Frontal cortex (tissue), 4 donors: ENCODE measurements at places on chromosomes 6 and 20.

DNA sequence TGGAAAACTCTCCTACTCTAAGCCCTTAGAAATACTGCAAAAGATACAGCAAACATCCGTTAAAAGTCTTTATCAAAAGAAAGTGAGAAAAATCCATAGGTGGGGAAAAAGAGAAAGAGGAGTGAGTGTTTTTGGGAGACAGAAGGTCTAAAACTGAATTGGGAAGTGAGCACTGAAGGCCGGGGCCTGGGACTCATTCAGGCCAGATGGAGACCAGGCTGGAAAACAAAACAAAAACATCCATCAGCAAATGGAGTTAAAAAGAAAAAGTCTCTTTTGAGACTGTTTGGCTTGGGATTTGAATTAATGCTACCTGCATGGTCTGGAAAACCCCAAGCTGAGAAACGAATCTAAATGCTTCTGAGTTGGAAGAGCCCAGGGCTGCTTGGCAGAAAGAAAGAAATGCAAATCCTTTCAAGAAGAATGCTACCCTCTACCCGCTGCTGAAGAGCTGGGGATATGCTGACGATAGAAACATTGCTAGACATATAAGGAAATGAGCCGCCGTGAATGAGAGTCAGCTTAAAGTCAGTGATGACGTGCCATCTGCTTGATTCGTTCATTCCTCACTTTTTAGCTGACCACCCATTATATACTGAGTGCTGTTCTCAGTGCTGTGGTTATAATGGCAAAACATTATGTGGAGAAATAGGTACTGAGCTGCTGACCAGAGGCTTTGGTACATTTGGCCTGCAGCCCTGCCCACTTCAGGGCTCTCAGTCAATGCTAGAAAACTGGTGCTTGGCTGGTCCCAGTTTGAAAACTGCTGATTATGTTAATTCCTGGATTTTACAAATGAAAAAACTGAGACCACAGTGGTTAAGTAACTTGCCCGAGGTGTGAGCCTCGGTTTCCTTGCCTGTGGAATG lies 28.0 kb upstream of the TULP4 start:
- DNase-seq = no peak

DNA sequence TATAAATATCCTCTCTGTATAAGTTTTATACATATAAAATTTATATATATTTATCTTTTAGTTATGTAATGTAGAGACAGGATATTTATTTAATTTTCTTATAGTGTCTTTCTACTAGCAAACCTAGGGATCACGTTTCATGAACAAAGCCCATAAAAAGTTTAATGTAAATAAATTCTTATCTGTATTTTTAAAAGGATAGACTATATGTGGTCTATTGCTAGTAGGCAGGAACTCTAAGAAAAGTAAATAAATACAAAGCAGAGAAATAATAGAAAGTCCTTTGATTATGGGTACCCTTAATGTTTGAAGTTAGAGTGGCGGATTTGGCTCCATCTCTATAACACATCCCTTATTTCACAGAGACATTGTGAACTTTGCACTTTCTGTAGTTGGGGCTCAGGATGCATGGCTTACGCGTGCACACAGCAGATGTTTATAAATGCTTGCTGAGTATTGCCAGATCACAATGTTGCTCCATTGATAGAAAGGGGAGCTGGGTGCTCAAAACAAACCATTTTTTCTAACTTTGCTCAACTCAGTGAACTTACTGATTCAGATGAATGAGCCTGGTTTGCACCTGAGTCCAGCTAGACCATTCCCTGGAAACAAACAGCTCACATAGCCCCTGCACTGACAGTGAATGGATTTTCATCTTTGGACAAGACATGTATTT lies 179.1 kb downstream of the SYNE1 start:
- DNase-seq = no peak

- no peak for DNase-seq
Measured at GRCh38 chr6:31861150-31861549, 1.5 kb downstream of the NEU1 start.

DNA sequence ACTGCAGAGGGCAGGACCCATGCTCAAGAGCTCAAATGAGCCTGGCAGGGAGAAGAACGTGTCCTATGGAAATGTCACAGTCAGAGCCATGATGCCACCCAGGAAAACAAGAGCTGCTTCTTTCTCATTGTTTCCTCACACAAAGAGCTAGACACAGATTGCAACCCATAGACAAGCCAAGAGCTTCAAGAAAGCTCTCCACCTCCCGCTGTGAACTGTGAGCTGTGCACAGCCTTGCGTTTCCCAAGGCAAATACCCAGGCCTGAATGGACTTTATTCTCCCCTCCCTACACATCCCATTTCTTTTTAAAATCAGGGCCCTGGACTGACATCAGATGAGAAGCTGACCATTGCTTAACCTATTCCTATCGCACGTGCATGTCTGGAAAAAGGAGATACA lies 388.8 kb downstream of the RNGTT start:
- no peak for DNase-seq
